Brain (organoid and tissue), 16 donors: ENCODE measurements at places on chromosomes 11 and 22.

DNA sequence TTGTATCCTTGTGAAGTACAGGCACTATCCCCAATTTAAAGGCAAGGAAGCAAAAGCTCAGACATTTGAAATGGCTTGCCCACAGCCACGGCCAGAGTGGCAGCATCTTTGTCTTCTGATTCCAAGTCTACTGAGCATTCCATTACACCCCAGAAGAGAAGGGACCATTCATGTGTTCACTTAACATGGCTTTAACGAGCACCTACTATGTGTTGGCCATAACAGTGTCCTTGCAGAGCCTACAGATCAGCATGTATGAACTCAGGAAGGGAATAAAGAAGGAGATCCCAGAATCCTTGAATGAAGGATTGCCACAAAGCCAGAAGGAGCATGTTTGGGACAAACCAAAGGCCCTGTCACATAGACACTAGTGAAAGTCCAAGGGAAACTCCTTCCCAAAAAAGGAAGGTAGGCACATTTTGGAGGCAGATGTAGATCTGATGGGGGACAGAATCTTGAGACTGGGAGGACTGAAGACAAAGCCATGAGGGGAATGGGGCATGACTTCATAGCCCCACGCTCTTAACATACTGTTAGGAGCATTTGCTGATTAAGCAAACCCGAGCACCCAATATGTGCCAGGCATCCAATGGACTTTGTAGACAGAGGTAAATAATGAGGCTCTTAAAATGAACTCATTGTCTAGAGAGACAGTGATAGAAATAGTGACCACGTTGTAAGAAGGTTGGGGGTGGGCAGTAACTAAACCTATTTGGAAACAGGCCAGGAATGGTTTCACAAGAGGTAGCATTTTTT, 54.9 kb downstream of the P4HA3 start:
- DNase-seq = no peak

- DNase-seq = peak; percentile 87
Measured at GRCh38 chr22:37019309-37020191, at the start of the genes MPST and TST. TSS of gene MPST (plus strand) at chr22:37019742. CDS start at chr22:37019837, 95 bp downstream. TSS of gene TST (minus strand) at chr22:37019447. CDS start at chr22:37018732, 715 bp downstream.

GRCh38 chr11:46951864-46952263, 15.3 kb downstream of the CSTPP1 start:
- no peak for DNase-seq

GRCh38 chr11:64971421-64972233, at the start of gene MAJIN:
TSS of gene MAJIN (minus strand) at chr11:64972108. CDS start at chr11:64959405, 12,703 bp downstream.
- peak; percentile 88 for DNase-seq

- no peak for DNase-seq
Measured at GRCh38 chr11:88246696-88247095, 71.5 kb upstream of the RAB38 start.
